ENCODE measurements at places on chromosomes 6 and 20.
A peak's percentile ranks its signal among the peaks of the same experiment; 100 is the strongest.

GRCh38 chr6:9412951-9413559 is 977.7 kb upstream of the SLC35B3 start:
- DNase-seq, result peak; percentile 17

DNA sequence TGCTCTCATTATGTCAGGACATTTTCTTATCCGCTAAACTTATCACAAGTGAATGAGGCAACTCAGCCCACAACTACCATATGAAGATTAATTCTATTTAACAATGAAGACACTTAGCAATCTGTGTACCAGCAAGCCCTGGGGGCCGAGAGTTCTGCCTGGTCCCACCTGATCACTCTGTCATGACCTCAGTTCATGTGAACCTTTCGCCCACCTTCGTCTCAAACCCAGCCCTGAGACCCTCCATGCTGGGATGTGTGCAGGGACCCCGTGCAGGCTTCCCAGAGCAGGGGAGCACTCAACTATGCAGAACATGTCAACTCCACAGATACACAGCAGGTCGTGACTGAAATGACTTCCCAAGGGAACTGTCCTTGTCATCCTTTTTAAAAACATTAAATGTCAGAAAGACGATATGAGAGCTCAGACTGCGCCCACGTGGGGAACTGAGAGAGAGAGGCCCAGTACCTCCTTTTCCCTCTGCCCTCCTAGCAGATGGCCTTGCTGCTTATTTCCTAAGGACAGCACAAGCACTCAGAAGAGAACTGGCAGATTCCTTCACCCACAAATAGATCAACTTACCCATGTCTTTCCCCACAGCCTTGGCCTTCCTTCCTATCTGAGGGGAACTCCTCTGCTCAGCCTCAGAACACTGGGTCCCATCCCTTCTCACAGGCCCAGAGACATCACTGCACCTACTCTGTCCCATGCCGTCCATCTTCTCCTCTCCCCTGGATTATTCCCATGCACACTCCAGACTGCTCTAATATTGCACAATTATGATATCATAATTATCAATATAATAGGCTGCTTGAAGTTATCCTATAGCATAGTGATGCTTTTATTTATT is 11.5 kb downstream of the ABHD12 start:
- DNase-seq, result no peak

DNA sequence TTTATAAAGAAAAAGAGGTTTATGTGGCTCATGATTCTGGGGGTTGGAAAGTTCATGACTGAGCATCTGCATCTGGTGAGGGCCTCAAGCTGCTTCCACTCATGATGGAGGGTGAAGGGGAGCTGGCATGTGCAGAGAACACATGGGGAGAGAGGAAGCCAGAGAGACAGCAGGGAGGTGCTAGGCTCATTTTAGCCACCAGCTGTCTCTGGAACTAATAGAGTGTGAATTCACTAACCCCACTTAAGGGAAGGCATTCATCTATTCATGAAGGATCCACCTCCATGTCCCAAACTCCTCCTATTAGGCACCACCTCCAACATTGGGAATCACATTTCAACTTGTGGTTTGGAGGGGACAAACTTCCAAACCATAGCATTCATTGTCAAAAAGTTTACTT is 137.3 kb upstream of the PMEPA1 start:
- DNase-seq, result no peak

DNA sequence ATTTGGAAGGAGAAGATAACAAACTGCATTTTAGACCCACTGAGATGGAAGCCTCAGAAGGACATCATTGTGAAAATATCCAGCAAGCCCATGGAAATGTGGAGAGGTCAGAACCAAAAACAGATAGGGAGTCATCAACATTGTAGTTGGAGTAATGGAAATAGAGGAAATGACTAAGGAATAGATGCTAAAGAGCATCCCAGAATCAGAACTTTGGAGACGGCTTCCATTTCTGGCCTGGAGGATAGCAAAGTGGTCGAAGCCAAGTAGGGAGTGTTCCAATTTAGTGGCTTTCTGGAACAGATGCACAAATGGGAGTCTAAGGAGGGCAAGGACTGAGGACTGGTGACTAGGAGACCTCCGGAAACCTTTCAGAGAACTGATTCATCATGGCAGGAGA is 3.6 kb downstream of the BEND6 start:
- no peak for DNase-seq

- no peak for DNase-seq
These were observed 30.5 kb downstream of the RPRD1B start for GRCh38 chr20:38063911-38064530.

DNA sequence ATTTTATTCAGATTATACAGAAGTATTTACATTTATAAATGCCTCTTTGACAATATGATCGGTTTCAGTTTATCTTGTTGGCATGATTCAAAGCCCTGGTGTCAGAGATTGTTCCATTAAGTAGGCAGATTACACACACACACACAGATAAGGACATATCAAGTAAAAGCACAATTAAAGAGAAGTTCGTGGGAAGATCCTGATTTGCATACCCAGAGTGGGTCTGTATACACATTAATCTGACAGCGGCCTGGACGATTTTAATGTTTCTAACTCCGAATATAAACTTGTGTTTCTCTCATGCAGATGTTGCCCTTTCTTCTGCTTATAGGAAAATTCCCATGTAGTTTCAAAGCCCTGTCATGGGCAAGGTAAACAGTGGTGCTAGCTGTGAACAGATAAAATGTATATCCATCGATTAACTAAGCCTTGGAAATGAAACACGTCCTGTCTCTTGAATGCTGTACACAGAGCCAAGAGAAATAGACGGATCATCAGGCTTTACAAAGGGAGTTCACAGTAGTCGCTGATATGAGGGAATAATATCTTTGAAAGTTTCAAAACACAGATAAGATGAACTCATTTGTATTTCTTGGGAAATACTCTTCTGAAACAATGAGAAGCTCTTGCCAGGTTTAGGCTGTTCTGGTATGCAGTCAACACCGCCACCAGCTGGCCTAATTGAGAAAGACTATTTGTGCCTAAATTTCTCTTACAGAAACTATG is 108.2 kb upstream of the GMDS start:
- peak; percentile 86 for DNase-seq

DNA sequence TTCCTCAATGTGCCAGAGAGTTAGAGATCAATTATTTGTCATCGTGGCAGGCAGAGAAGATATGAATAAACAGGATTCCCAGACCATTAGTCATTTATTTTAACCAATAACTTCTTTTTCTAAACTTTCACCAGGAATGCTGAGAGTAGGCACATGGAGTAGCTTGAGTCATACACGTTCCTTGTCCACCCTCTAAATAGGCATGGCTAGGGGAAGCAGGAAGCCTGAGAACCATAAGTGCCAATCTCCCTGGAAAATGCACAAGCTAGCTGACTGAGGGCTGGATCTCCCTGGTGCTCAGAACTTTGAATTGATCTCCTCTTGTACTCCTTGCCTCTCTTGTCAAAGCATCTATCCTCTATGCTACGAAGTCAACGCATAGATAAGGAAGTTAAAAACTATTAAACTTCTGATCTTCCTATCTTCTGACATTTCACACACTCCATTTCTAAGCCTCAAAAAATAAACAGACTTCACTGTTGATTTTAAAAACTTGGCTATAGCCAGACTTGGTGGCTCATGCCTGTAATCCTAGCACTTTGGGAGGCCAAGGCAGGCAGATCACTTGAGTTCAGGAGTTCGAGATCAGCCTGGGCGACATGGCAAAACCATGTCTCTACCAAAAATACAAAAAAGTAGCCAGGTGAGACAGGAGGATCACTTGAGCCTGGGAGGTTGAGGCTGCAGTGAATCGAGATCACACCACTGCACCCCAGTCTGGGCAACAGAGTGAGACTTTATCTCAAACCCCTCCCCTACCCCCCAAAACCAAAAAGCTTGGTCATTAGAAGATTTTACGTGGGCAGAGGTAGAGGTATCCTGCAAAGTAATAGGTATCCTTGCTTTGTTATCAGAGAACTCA is 11.8 kb downstream of the ADTRP start:
- DNase-seq, result peak; percentile 97

DNA sequence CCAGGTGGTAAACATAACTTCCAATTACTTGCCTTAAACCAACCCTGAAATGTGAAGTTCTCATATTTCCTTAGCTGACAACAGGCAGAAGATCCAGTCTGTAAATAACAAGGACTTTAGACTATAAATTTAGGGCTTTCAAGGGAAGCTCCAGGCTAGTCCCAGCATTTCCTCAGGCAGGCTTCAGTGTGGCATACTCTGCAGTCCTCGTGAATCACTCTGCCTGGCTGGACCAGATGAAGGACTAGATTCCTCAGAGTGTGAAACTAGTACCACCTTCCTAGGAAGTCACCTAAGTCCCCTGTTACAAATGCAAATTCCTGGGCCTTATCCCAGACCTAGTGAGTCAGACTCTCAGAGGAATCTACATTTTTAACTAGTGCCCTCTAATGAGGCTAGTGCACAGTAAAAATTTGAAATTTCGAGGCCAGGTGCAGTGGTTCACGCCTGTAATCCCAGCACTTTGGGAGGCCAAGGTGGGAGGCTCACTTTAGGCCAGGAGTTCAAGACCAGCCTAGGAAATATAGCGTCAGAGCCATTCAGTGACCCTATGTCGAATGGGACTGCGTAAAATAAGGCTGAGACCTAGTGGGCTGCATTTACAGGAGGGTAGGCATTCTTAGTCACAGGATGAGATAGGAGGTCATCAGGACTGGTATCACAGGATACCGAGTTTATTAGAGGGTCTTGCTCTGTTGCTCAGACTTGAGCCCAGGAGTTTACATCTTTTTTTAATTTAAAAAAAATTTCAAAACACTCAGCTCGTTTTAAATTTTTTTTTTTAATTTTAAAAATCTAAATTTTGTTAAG is 279.6 kb upstream of the JARID2 start:
- no peak for DNase-seq

DNA sequence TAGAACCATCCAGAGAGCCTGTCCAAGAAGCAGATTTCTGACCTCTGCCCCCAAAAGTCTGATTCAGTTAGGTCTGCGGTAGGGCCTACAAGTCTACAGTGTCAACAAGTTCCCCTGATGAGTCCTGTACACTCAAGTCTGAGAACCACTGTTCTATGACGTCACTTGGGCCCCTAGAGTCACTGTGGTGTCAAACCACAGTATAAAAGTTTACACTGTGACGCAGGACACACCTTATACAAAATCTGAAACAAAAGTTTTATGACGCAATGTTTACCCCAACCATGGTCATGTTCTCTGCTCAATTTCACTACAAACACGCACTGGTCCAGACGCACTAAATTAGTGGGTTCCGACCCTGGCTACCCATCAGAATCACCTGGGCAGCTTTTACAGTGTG is 17.9 kb downstream of the SLA2 start:
- no peak for DNase-seq

DNA sequence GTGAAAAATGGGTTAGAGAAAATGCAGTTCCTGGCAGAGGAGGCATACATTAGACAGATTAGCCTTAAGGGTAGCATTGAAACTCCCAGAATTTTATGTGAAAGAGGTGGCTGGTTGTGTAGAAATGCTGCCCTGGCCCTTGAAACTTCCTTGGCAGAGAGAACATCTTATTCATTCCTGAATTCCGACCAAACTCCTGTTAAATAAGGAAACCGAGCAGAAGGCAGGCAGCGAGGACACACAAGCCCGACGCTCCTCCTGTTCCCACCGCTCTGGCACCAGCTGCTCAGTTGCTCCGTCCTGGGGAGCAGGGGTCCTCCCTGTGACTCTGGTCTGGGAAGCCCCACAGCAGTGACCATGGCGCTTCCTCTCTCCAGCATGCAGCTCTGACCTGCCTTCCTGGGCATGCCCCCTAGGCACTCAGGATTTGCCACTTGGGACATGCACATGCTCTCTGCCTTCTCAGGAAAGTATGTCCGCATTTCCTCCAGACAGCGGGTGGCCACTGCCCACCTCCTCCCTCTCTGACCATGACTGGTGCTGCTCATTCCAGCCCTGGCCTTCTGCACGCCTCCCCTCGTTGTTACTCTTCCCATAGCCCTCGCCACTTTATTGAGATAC is 35.2 kb upstream of the CLDN20 start:
- DNase-seq, result no peak

DNA sequence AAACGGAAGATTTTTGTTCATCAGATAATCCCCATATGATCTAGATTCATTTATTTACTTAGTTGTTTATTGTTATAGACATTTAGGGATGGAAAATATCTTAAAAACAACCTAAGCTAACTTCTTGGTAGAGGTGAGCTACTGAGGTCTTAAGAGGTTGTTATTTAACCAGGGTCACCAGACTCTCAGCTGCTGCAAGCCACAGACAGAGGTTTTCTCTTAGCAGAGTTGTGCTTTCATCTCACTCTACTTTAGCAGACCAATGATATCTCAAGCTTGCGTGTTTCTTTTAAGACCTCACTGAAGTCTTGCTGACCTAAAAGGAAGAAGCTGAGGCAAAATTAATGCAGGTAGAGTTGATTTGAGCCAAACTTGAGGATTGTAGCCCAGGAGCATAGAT is 43.6 kb downstream of the NCOA7 start:
- peak; percentile 34 for DNase-seq

- DNase-seq, result no peak
These were observed 30.1 kb upstream of the NTSR1 start for GRCh38 chr20:62678553-62678952.

DNA sequence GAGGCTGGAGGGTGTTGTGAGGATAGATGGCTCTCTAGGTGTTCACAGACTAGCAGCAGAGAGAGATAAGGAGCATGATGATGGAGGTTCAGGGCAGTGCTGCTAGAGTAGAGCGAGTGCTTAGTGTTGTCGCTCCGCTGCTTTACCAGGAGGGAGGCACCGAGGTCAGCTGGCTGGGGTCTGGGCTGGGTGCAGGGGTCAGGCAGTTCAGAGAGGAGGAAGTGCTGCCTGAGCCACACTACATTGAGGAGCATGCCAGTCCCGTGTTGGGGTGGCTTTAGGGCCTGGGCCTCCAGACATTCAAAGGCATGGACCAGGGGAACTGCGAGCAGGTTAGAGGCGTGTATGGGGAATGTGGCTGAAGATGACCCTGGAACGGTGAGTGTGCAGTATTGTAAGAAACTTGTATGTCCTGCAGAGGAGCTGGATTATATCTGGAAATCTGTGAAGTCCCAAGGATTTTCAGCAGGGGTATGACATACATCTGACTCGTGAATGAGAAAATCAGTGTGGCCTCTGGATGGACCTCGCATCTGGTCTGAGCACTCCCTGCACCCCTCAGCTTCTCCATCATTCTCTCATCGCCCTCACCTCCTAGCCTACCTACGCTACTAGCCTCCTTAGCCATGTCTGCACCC is 66.9 kb downstream of the IGF2R start:
- no peak for DNase-seq

DNA sequence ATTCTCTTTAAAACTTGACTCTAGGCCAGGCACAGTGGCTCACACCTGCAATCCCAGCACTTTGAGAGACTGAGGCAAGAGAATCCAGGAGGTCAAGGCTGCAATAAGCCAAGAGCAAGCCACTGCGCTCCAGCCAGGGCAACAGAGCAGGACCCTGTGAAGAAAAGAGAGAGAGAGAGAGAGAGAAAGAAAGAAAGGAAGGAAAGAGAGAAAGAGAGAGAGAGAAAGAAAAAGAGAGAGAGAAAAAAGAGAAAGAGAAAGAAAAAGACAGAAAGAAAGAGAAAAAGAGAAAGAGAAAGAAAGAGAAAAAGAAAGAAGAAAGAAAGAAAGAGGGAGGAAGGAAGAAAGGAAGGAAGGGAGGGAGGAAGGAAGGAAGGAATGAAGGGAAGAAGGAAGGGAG is 76.7 kb downstream of the RIN2 start:
- DNase-seq, result no peak

- DNase-seq, result peak; percentile 31
These were observed 354.2 kb downstream of the GRIK2 start for GRCh38 chr6:101747716-101748115.

- no peak for DNase-seq
These were observed 2.3 kb upstream of the PHACTR2 start for GRCh38 chr6:143675382-143675900.

GRCh38 chr6:17494177-17494576 is 100.8 kb downstream of the CAP2 start:
- DNase-seq, result no peak

- peak; percentile 68 for DNase-seq
These were observed 121.8 kb downstream of the SULF2 start for GRCh38 chr20:47663354-47664067.
